ENCODE measurements at places on chromosomes 16 and 17.

- no peak for DNase-seq
Observed at GRCh38 chr17:7781429-7781828, 52.6 kb upstream of the KDM6B start.

- peak; percentile 46 for DNase-seq
Observed at GRCh38 chr16:68954911-68955635, 111.7 kb downstream of the TANGO6 start.

DNA sequence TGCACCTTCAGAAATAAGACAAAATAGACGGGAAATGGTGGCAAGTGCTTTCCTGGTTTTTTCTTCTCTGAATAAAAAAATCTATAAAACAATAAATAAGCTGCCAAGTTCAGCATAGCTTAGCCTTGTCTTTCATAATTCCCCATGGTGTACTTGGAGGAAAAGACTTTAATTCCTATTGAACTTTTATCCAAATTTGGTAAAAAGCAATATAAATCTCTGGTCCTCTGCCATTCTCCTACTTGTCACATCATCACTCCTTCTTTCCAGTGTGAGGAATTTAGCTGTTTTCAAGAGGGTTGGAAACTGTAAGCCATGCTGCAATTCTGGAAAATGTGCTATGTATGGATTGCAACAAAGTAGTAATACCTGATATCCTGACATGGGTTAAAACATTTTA lies 551.8 kb upstream of the KIF2B start:
- no peak for DNase-seq

- no peak for DNase-seq
Observed at GRCh38 chr16:10255728-10256127, 73.5 kb upstream of the GRIN2A start.

DNA sequence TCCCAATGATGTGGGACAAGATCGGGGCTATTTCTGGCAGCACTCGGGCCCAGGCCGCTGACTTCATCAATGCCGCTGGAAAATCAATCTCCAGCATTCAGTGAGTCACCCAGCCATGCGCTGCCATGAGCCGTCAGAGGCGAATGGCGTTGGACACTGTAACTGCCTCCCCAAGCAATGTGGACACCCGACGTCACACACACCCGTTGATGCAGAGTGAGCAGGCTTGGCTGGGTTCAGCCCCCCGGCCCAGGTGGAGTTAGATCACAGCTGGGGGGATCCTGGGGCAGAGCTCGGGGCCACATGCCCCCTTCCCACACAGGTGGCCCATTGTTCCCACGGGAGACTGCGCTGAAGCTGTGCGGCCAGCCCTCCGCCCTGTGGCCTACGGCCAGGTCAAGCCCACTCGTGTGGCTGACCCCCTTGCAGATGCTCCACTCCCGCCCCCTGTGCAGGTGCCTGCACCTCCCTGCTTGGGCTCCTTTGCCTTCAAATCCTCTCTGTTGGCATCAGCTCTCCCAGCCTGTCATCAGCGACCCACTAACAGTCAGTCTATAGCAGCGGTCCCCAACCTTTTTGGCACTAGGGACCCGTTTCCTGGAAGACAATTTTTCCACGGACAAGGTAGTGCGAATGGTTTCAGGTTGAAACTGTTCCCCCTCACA lies 89.9 kb downstream of the TBC1D16 start:
- peak; percentile 44 for DNase-seq

- DNase-seq = no peak
Observed at GRCh38 chr17:74042744-74043486, 160.6 kb upstream of the RPL38 start.

DNA sequence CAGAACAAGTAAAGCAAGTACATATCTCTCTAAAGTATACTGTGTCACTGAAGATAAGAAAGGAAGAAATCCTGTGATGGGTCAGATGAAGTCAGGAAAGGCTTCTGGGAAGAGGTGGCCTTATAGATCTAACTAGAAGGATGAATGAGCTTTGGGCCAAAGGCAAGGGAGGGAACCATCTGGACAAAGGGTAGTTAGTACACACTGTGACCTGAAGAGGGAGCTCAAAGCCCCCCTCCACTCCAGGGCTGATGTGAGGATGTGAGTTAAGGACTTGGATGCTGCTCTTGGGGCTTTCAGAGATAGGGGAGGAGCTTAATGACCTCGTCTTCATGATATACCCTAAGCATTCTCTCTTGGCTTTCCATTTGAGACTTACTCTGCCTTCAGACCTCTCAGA lies 185.3 kb upstream of the CACNG3 start:
- peak; percentile 85 for DNase-seq

DNA sequence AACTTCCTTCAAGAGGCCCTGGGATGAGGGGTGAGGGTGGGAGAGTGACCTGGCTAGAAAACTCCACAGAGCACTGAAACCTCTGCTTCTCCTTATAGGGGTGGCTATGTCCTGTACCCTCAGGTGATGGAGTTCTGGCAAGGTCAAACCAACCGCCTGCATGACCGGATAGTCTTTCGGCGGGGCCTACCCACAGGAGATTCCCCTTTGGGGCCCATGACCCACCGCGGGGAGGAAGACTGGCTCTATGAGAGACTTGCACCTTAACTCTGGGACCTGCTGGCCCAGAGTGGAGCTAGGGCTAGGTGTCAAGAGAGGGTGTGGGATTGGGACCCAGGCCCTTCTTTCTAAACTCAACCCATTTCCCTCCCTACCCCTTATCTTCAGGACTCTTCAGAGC lies 5.1 kb downstream of the PNPO start:
- DNase-seq = no peak

DNA sequence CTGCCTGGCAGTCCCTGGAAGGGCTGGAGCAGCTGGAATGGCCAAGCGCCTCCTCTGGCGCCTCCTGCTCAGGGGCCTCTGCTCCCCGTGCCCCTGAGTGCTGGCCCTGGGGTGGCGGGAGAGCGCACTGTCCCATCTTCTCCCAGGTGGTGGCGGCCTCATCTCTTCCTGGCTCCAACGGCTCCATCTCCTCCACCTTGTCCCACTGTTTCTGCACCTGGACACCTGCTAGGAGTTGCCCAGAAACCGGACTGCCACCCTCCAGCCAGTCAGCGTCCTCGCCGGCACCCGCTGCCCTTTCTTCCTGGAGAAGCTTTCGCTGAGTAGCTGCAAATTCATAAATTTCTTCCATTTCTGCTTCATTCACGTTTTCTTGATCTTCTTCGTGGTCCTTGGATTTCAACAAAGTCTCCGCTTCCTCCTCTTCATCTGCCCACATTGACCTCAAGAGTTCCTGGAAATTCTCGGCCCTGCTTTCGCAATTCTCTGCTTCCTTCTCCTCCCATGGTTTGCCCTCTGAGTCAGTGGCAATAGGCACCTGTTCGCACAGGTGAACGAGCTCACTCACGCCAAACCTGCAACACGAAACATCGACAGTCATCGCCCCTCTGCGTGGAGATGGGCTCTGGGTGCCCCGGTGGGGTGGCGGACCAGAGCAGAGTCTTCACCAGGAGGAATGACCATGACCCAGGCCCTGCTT lies 13.7 kb upstream of the NLRC3 start:
- peak; percentile 72 for DNase-seq

GRCh38 chr16:23270654-23271053 lies 31.4 kb upstream of the SCNN1B start:
- no peak for DNase-seq

- DNase-seq = no peak
Observed at GRCh38 chr16:62386411-62386810, 350.2 kb upstream of the CDH8 start.

DNA sequence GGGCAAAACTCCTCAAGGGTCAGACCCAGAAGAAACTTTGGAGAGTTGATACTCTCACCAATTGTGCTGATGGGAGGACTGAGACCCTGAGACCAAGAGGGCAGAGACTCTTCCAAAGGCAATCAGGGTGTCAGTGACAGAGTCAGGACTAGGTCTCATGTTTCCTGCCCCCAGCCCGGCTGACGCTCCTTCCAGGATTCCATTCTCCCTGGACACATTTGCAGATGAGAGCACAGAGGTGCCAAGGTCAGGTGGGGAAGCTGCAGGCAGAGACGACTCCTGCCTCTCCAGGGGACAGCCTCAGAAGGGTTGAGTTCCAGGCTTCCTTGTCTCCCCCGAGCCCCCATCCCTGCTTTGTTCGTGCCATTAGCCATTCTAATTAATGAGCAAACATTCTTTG lies 174.1 kb downstream of the WSCD1 start:
- no peak for DNase-seq

GRCh38 chr16:61909074-61909473 lies 127.2 kb downstream of the CDH8 start:
- no peak for DNase-seq

GRCh38 chr16:397135-397661 lies at the start of gene NME4:
TSS of gene NME4 (plus strand) at chr16:397199. CDS start at chr16:397223, 24 bp downstream.
- peak; percentile 95 for DNase-seq

DNA sequence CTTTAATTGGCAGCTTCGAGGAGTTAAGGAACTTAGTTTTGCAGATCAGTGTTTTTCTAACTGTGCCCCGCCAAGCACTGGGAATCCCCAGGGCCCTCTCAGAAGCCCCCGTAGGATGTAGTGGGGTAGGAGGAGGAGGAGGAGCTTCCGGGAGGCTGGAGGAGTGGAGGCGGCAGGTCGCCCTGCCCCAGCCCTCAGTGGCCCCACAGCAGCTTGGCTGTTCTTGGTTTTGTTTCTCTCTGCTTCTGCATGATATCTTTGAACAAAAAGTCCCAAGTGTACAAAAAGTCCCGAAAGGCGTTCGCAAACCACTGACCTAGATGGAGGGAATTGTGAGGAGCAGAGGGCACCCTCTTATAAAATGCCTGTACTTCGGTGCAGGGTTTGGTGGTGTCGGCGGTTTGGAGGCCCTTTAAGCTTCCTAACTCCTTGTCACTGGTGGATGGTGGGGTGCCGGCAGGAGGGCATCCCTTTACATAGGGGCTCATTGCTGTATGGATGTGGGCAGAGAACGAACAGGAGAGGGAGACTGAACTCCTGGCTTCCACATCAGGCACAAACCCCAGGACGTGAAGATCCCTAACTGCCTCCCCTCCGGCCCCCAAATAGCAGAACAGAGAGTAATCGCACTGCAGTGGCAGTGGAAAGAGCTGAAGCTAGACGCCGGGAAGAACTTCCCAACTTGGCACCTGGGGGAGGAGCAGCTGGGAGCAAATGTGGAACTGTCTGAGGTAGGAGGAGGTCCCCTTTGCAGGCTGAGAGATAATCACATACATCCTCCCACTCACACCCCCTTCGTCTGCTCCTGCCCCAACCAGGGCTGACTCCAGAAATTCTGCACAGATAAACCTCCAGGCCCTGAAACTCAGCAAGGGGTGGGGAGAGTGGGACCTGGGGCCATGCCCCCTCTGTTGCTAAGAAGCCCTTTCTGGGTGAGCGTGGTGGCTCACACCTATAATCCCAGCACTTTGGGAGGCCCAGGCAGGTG lies 20.1 kb downstream of the EPOP start:
- peak; percentile 68 for DNase-seq

DNA sequence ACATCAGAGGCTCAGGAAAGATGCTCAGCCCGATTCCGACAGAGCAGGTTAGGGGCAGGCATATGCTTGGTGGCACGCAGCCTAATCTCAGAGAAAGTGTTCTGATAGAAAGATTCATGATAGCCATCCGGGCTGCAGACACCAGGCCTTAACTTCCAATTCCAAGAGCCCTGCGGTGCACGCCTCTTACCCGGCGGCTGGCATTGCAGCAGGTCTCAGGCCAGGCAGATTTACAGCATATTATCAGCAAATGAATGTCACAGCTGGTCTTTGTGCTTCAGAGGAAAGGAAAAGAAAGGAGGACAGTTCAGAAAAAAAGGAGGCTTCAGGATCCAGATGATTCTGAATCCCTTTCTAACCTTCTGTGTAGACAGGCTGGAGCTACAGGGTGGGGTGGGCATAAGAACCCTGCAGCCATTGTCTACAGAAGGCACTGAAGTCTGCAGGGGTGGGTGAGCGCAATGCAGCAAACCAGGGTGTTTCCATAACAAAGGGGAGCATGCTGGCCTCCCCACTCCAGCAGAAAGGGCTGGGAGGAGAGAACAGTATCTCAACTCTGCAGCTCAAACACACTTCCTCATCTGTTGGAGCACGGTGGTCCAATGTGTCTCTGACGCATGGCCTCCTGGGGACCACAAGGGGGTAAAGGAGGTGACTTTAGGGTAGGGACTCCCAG lies 277.4 kb upstream of the XYLT1 start:
- DNase-seq = peak; percentile 49

DNA sequence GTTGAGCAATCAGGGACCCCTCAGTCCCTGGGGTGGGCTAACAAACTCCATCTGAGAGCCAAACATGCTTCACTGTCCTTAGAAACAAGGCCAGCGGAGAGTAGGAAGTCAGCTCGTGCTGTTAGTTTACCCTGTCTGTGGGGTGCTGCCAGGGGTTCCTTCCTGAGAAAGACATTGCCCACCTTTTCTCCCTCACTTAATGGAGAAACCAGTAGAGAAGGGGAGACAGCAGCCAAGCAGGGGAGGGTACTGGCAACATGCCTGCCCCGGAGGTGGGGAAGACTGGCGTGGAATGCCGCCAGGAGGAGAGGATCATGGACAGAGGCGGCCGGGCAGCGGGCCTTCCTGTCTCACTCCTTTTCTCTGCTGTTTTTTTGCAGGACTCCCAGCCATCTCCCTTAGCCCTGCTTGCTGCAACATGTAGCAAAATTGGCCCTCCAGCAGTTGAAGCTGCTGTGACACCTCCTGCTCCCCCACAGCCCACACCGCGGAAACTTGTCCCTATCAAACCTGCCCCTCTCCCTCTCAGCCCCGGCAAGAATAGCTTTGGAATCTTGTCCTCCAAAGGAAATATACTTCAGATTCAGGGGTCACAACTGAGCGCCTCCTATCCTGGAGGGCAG lies 19.9 kb downstream of the SP2 start:
- no peak for DNase-seq

DNA sequence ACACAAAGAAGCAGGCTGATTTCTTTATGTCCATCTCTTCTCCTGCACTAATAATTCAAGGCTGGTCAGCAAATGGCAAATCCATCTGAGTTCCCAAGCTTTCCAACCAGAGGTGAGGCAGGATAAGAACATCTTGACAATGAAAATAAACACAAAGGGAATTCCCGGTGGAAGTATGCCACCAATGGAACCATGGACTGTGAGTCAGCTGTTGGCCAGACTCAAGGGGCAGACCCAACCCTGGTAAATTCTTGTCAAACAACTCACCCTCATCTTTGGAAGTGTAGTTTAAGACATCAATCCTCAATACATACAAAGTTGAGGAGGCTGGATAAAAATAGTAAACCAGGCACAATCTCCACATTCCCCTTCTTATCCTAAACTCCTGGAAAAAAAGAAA lies 74.3 kb upstream of the CES5A start:
- DNase-seq = no peak

- DNase-seq = peak; percentile 89
Observed at GRCh38 chr16:50244504-50245416, 21.6 kb upstream of the ADCY7 start.

DNA sequence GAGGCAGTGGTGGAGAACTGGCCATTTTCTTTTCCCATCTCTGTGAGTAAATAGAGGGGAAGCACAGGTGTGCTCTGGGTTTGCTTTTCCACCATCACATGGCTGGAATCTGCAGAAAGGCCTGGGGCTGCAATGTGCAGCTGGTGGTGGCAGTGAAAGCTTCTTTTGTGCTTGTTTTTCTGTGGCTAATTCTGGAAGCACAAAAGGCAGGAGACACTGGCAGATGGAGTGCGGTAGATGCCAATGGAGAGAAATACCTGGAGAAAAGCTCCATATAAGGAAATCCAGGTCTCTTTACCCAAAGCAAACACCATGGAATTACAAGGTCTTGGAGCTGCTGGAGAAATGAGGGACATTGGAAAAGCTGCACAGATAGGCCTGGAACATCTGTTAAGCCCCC lies 146.9 kb downstream of the HAPSTR1 start:
- no peak for DNase-seq

GRCh38 chr17:42322382-42323267 lies 34.3 kb downstream of the STAT5A start:
- DNase-seq = peak; percentile 91

Data from H7 (cell line).